SHP77 treated with DMSO at 0.1 percent for 48 hours (cell line): ENCODE measurements at places on chromosomes 3 and 15.

DNA sequence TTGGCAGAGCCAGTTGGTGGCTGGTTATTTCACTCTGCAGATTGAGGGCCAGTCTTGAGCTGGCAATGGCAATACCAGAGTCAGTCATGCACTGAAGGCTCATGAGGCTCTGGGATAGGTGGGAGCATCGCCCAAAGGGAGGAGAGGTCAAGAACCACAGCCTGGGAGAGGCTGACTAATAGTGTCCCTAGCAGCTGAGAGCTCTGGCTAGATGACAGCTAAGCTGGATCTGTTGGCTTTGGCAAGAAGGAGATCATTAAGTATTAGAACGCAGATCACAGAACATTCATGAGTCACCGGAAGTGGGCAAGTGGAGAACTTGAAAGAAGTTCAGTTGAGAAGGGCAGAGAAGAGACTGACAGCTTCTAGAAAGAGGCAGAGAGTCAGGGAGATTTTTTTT, 521.1 kb downstream of the NR2F2 start:
- DNase-seq: no peak

GRCh38 chr15:82802497-82802896, 3.4 kb downstream of the FSD2 start:
- no peak for DNase-seq

- DNase-seq: no peak
Observed at GRCh38 chr3:131503320-131503635, 507 bp upstream of the MRPL3 start.

DNA sequence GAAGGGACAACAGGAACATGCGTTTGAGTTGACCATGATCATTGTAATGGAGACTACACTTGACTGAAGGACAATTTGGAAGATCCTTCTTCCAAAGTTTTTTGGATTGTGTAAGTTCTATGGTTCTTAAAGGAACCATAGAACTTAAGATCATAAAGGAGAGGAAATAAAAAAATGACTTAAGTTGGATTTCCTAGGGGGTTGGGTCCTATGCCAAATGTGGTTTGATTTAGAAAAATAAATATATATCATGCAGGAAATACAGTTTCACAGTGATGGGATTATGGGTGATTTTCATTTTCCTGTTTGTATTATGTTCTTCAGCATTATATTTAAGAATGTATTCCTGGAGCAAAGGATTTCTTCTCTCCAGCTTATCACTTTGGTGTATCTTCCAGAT, 305.5 kb upstream of the DPH6 start:
- DNase-seq: no peak

GRCh38 chr15:71532994-71533393, 277.4 kb upstream of the NR2E3 start:
- DNase-seq: peak; percentile 2

GRCh38 chr3:60772584-60772983, 478.7 kb downstream of the FHIT start:
- no peak for DNase-seq
